ELF-1 (cell line): ENCODE measurements at places on chromosomes 3 and 15.

DNA sequence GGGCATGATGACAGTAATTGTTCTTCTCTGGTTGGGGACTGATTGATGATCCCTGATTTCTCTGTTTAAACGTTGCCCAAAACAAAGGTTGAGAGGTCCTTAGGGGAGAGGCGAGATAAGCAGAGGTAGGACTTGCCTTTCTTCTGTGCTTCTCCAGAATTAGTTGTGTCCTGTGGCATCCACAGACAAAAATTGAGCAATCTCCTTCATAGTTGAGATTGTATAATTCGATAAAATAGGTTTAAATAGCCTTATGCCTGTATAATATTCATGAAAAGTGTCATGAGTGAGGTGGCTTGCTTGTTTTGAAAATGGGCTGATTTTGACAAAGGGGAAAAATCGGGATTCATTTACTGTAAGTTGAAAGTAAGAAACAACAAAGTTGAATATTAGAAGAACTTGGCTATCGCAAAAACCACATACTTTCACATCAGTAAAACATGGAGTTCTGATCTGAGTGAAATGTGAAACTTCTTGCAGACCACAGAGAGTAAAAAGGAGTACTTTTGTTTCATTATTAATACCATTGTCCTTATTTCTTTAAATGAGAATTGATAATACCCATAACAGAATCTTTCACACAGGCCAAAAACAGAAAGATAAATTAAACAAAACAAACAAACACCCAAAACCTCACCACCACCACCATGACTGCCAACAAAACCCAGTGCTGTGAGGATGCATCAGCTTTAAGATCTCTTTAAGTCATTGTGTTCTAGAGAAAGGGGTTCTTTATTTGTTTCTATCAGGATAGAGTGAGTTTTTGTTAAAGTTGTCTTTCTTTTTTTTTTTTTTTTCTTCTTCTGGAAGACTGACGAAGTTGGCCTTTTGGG, 155.7 kb downstream of the LPP start:
- DNase-seq: no peak

GRCh38 chr15:73899197-73900094, 26.1 kb downstream of the TBC1D21 start:
- DNase-seq: peak; percentile 30

DNA sequence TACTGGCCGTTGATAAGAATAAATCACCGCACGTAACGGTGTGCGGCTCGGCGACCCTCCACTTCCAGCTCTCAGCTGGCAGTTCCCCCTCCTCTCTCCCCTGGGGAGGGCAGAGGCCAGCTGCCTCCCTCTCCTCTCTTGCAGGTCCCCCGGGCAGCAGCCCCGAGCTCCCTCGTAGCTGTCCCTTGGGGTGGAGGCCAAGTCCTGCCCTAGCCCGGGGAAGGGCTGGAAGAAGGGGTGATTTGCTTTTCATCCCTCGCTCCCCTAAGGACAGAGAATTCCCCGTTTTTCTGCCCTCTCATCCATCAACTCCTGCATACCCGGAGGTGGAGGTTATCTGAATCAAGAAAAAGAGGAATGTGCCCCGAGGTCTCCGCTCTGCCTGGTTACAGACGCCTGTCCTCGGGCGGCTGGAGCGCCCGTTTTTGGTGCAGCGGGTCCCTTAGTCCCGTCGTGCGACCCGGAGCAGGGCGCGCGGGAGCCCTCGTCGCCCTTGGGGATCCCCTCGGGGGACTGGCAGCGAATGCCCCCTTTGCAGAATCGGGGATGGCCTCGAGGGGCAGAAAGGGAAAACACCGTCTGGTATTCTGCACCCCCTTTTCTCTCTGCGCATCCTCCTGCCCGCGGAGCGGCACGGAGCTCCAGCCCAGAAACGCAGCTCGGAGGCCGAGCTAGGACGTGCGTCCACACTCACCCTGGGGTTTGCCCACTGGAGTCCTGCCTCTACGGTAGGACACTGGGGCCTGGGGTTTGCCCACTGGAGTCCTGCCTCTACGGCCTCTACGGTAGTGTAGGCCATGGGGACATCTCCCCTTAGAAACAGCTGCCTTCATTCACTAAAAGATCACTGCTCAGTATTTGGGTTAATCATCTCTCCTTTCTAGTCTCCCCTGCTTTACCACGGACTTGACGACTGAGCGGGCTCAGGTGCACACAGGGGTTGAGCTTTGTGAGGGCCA, 2.2 kb downstream of the PTPRG start:
- peak; percentile 82 for DNase-seq

GRCh38 chr3:141729240-141729639, 8.9 kb upstream of the RNF7 start:
- no peak for DNase-seq

DNA sequence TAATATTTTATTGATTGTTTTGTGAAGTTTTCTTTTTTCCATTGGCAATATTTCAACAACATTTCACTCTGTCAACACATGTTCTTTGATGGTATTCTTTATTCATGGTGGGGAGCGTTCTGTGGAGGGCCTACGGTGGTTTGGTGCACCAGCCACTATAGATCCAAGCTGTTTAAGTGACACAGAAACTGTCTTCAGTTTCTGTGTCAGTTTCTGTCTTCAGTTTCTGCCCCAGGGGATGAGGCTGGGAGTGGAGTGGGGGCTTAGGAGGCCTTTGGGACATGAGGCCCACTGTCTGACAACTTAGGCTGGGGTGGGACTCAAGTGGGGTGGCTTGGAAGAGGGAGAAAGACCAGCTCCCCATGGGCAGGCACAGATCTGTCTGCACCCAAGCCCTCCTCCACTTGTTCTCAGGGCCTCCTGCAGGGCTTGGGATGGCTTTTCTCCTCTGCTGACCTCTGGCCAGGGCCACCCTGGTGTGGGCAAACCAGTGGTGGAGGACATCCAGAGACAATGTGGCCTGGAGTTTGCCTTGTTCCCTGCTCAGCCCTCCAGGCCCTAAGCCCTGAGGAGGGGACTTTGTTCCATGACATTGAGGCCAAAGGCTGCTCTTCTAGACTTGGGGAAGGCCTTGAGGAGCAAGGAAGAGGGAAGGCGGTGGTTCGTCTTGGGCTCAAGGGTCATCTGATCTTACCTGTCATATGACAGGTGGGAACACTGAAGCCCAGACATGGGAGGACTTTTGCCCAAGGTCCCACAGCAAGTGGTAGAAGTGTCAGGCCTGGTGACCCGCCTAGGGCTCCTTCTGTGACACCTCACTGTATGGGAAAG, 60.3 kb upstream of the SMAD6 start:
- DNase-seq: no peak

DNA sequence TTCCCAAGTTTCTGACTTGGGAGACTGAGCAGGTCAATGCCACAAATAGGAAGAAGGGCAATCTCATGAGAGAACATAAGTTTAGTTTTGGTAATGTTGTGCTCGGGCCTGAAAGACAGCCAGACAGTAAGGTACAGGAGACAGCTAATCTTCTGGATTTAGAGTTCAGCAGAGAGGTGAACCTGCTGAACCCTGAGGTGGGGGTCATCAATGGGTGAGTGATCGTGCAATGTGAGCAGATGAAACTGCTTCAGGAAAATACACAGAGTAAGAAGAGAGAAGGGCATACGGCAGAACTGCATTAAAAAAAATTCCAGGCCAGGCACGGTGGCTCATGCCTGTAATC, 23.3 kb downstream of the RUBCN start:
- no peak for DNase-seq

- DNase-seq: no peak
Measured at GRCh38 chr3:172357850-172358754, 90.2 kb downstream of the GHSR start.

DNA sequence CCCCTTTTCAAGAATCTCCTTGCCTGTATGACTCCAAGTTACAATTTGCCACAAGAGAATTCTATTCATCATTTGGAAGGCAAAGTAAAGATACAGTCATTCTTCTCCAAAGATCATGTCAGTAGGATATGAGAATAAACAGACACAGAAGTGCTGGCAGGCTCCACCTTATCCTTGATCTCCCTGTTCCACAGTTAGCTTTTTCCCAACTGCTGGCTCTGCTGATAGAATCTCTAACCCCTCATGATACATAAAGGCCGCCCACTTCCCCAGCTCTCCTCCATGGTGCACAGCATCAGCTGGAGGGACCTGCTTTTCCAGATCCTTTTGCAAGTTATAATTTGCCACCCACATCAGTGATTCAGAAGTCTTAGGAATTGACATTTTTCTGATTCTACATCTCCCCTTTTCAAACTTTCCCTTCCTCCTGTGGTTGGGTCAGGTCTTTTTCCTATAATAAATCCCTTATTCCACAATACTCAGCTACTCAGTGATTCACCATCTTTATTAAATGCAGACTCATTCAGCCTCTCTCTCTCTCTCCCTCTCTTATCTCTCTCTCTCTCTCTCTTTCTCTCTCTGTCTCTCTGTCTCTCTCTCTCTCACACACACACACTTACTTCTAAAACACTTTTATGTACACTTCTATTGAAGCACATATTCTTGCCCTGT, 465.4 kb downstream of the GBE1 start:
- DNase-seq: no peak

DNA sequence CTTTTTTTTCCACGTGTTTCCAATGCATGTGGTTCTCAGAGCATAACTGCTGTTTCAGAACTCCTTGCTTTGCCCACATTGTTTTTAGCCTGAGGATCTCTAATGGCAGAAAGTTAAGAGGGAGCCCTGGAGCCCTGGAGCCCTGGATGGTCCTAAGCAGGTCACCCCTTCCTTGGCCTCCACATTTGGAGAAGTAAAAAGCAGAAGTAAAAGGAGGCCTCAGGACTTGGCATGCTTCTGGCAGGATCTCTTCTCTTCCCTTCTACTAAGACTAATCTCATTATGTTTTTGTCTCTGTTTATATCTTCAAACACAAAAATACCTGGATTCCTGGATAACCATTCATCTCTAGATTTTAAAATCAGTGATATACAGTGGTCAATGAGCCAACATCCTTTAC, 50.1 kb downstream of the P2RY1 start:
- no peak for DNase-seq

DNA sequence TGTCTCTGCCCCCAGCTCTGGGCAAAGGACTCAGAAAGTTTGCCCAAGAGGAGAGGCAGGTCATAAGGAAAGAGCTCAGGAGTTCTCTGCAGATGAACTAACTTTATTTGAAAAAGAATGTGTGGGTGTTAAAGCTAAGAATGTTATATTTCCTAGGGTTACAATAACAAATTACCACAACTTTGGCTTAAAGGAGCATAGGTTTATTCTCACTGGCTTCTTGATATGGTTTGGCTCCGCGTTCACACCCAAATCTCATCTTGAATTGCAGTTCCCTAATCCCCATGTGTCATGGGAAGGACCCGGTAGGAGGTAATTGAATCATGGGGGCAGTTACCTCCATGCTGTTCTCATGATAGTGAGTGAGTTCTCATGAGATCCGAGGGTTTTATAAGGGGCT, 383.7 kb upstream of the CFAP20DC start:
- no peak for DNase-seq

GRCh38 chr15:58229297-58229768, 91.2 kb downstream of the AQP9 start:
- DNase-seq: peak; percentile 52

DNA sequence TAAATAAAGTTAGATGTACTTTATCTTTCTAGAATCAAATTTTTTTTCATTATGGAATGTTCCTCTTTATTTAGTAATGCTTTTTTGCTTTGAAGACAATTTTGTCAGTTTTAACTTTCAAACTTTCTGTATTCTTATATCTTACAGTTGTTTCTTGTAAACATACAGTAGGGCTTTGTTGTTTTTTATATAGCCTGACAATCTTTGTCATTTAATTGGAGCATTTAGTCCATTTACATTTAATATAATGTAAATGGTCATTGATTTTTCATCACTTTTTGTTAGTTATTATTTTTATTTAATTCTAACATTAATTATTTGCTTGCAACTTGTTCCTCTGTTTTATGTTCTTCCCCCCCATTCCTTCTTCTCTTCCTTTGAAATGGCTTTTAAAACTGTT, 55.4 kb upstream of the RNU6-1 start:
- DNase-seq: no peak

GRCh38 chr3:99875581-99875928, 57.9 kb downstream of the CMSS1 start:
- no peak for DNase-seq

DNA sequence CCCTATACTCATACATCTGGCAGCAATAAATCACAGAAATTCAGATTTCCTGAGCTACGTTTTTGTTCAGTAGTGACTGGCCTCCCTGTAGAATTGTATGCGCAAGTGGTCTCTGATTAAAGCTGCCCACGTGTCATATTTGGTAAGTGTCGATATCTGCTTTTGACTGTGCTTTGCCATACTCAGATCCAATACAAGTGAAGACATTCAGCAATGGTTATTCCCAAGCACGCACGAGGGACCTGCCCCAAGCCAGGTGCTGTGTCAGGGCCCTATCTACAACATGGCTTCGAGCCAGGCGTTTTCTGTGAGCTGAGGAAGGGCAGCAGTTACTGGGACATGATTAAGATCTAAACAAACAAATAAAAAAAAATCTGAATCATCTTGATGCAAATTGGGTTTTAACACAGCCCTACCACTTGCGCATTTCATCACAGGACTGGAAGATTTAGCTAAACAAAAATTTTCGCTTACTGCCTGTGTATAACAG, 47.2 kb upstream of the ICE2 start:
- no peak for DNase-seq

DNA sequence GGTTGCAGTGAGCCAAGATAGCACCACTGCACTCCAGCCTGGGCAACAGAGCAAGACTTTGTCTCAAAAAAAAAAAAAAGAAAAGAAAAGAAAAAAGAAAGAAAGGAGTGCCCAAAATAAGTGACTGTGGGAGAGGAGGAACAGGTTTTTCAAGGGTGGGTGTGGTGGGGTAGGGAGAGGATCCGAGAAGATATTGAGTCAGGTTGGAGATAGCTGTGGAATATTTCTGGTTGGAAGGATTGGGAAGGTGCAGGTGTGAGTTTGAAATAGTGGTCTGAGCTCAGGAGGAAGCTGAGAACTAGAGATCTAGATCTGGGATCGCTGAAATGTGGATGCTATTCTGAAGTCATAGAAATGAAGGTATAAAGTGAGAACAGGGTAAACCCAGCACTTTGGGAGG, 7.8 kb downstream of the SCAMP2 start:
- no peak for DNase-seq

DNA sequence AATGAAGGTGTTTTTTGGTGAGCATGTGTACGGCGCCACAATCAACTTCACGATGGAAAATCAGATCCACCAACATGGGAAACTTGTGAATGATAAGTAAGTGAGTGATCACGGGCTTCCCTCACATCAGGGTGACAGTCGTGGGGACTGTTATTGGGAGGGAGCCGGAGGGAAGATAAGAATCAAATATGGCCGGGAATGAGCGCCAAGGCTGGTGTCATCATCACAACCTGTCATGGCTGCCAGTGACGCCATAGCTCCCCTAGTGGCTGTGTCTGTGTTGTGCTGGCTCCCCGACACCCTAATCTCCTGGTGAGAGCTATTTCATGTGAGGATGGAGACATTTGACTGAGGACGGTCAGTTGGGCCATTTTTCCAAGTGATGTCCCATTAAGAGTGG, 168.5 kb downstream of the SV2B start:
- peak; percentile 43 for DNase-seq
